LHCN-M2 (cell line): ENCODE measurements at places on chromosomes 7 and 10.

DNA sequence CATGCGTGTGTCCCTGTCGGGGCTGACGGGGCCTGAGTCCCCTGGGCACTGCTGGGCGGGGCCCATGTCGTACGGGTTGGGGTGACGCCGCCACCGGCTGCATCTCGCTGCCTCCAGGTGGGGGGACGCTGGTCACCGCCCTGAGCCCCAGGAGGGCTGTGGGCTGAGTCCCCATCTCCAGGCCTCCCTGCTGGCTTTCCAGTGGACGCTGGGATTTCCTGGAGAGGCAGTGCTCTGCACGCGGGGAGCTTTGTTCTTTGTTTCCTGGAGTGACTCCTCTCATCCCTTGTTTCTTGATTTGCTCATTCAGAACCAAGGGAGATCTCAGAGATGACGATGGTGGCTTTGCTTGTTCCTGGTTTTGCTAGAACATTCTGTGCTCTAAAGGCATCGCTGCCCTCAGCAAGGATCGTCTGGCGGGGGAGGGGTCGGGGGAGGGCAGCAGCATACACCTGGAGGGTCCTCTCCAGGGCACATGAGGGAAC is 21.0 kb downstream of the PWWP2B start:
- no peak for DNase-seq

- DNase-seq: no peak
These were observed 552.1 kb downstream of the SORCS1 start for GRCh38 chr10:106612381-106612780.

DNA sequence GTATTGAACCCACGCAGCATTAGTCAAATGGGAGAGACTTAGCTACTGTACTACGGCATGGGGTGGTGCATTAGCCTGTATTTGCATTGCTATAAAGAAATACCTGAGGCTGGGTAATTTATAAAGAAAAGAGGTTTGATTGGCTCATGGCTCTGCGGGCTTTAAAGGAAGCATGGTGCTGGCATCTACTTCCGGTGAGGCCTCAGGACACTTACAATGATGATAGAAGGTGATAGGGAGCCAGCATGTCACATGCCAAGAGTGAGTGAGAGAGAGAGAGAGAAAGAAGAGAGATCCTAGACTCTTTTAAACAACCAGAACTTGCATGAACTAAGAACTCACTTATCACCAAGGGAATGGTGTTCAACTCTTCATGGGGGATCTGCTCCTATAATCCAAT is 27.2 kb upstream of the CREB3L2 start:
- no peak for DNase-seq

DNA sequence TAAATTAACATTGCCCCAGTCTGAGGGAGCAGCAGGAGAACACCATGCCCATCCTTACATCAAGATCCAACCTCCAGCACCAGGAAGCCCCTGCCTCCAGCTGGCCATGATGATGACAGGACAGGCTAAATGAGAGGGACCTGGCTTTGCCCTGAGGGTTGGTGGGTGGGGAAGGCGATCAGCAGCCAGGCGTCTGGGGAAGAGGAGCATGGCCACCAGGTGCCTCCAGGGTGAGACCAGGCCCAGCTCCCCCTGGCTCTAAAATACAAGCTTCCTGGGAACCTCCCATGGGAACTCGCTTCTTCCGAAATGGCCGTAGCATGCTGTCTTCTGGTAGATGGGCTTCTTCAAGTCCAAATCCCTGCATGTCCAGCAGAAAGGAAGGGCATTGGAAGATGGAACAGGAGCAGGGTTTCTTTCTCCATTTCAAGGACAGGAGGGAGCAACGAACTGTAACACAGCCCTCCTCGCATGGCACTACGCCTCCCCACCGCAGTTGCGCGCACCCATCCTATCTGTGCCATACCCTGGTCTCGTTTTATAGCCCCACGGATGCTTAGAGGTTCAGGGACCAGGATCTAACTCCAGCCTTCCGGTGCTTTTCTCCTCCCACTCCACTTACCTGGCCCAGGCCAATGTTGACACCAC is 15.8 kb downstream of the MAT1A start:
- no peak for DNase-seq

- peak; percentile 72 for DNase-seq
These were observed 50.9 kb downstream of the AASS start for GRCh38 chr7:122092964-122093797.

GRCh38 chr7:150962290-150962552 is 15.9 kb downstream of the KCNH2 start:
- no peak for DNase-seq

DNA sequence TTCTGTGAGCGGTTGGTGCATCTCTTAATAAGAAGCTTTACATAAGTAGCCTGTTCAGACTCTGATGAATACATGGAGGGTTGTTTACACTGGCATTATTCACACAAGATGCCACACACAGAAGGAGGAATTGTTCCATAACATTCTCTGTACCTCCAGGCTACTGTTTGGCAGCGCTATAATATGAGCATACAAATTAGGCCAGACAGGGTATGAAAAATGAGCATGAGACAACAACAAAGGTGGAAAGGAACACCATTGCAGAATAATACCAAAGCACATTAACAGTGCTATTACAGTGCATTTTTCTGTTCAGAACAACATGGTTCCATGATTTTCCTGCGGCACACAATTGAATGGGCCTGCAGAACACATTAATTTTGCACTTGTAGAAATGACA is 417.2 kb upstream of the C7orf33 start:
- DNase-seq: no peak

GRCh38 chr10:7532723-7533498 is 122.1 kb upstream of the SFMBT2 start:
- DNase-seq: no peak
